ENCODE measurements at places on chromosomes 12 and 14.

DNA sequence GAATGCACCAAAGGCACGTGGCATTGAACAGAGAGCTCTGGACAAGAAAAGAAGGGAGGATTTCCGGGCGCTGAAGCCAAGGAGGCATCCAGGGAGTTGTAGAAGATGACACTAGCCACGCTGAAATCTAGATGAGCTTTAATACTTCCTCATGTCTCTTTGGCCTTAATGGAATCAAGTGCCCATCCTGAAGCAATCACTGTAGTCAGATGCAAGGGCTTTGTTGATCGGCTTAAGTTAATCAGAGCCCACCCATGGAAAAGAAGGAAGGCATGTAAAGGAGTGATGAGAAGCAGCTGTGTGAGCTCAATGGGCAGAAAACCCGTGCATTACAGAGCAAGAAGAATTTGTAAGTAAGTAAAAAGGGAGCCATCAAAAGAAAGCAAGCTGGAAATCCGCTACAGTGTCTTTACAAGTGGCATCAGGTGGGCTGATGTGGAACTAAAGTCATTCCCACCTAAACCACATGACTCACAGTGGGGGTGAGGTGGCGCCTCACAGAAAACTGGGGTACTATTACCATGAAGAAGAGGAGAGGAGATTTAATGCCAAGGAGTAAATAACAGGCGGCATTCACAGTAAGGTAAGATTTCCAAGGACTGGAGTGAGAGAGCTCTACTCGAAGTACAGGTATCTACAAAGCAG lies 48.4 kb downstream of the NDUFA12 start:
- DNase-seq = no peak

- no peak for DNase-seq
Observed at GRCh38 chr14:49970474-49971147, 77.7 kb downstream of the ARF6 start.

DNA sequence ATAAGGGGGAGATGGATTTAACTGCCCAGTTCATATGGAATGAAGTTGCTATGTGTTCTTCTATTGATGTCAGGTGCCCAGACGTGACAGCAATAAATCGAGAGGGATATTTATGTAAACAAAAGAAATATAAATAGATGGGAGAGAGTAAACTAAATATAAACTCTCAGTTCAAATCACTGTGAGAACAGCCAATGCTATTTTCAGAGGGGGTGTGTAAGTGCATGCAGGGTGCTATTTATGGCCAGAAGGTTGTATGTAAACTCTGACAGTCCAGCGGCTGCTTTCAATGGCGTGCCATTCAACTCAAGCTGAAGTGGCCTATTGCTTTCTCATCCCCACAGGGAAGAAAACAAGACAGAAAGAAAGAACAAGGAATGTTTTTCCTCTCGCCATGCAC lies 127.2 kb downstream of the KCNA5 start:
- DNase-seq = no peak

DNA sequence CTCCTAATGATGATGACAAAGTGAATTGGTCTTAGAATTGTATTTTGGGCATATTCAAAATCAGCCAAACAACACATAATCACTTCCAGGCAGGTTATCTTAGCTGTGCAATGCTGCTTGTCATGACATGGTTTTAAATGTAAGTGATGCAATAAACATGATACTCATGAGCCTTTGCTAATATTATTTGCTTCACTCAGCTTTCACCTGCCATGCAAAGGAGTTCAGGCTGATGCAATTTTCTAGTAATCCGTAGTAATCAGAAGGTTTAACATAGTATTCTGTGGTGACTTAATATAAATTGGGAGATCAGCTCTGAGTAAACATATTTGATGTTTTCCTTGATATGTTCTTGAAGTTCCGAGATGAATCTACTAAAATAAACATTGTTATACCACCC lies 29.1 kb downstream of the TMEM260 start:
- DNase-seq = no peak

DNA sequence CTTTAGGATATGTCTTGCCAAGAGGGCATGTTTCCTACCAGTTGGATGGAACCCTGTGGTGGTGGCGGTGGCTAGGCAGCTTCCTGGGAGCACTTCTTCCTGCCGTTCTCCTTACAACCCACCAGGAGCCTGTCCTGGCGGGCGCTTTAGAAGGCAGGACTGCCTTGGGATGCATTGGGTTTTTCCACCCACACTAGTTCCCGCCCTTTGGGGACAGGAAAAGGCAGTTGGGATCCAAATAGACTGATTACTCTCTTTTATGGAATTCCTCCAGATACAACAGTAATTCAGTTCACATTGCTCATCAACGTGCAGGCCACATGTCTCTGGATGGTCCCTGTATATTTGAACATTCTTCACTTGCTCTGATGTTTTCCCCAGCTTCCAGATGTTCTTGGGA lies 305.7 kb upstream of the SSTR1 start:
- DNase-seq = no peak

- DNase-seq = no peak
Observed at GRCh38 chr12:25581067-25581466, 28.0 kb upstream of the LMNTD1 start.

DNA sequence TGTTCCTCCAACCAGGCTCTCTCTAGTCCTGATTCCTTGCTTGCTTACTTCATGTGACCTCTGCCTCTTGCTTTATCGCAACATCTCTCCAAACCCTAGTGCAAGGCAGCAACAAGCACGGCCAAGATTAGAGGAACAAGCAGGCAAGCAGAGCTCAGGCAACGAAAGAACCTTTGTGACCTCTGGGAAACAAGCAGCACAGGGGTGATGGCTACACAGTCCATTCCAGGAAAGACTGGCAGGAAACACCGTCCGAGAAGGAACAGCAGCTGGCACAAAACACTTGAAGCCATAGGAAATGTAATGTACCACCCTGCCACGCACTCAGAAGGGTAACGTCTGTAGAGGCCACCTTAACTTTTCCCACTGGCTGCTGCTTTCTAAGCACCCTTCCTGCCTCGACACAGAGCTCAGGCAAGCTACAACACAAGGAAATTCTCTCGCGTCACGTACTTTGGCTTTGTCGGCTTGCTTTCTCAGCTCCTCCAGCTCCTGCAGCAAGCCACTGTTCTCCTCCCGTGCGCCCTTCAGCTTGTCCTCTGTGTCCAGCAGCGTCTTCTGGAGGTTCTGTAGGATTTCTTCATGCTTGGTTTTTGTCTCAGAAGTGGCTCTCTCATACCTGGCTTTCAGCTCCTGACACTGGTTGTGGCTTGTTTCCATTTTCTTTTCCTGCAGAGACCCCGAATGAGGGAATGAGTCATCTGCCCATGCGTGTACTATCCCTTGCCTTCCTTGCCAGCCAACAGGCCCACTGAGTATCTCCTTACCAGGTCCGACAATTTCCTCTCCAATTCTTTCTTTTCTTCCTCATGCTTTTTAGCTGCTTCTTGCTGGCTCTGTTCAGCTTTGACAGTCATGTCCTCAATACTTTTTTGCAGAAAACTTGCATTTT lies 61.4 kb upstream of the VPS33A start:
- DNase-seq = no peak

GRCh38 chr12:92108651-92109050 lies 37.0 kb downstream of the BTG1 start:
- peak; percentile 36 for DNase-seq

- no peak for DNase-seq
Observed at GRCh38 chr12:129723260-129723659, 180.6 kb downstream of the TMEM132D start.

DNA sequence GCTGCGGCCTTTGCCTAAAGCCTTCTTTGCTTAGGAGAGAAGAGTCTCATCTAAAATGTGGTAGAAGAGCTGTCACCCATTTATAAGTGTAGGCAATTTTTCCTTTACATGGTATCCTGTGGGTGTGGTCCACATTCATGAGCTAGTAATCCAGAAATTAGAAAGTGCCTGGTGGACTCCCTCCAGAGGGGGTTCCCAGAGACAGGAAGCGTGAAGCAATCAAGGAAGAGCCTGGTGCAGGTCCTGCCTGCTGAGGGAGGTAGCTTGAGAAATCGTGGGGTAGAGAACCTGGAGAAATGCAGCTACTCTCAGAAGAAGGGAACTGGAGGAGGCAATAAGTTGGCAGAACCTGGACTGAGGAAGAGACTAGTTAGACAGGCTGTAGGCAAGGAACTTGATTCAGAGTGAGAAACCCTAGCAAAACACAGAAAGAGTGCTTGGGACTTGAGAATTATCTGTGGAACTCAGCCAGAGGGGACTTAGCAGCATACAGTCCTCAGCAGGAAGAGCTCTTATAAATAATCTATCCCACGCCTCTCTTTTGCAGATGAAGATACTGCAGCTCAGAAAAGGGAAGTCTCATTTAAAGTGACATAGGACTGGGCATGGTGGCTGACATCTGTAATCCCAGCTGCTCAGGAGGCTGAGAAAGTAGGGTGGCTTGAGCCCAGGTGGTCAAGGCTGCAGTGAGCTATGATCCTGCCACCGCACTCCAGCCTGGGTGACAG lies 182.4 kb upstream of the CCND2 start:
- DNase-seq = no peak

DNA sequence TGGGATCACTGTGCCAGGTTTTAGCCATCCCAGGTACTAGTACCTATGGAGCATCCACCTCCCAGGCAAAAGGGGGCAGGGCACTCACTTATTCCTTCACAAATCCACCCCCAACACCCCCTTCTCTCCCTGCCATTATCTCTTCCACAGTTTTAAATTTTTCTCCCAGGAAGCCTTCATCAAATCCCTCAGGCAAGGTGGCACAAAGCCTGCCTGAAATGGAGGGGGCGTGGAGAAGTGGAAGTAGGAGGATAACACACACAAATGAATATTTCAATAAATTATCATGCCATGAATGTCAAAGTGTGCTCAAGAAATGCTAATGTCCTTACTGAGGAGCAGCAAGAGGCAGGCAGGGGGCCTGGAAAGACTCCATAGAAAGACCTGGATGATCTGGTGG lies 4.7 kb upstream of the CHST11 start:
- DNase-seq = no peak
